ENCODE measurements at places on chromosomes 6 and 20.

DNA sequence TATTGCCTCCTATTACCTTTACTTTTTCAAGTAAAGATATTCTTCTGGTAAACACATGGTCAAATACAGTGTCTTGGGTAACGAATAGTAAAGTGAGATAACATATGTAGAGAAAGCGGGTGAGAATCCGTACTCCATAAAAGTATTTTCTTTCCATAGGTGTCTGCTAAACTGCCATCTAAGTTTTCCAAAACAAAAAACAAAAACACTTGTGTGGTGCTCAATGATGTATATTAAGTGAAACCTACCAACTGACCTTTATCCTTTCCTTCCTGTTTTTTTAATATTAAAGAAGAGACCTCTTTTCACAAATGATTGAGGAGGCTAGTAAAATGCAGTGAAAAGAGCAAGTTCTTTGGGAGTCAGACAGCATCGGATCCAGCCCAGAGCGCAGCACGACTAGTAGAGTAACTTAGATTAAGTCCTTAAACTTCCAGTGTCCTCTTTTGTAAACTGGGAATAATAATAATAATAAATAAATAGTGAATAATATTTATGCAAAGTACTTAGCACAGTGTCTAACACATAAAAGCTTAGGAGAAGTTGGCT lies 437 bp upstream of the CDKAL1 start:
- no peak for DNase-seq
- H3K36me3 ChIP-seq, result peaks cover 10% of the 10 kb centered on the region
- peaks cover 27% of the 10 kb centered on the region for H3K4me1 ChIP-seq
- H3K27me3 ChIP-seq, result no peaks in the 10 kb centered on the region
- peak overlapping the region; percentile 71 for H3K4me3 ChIP-seq

- no peak overlapping the region for H3K4me3 ChIP-seq
- no peaks in the 10 kb centered on the region for H3K4me1 ChIP-seq
- peaks cover 12% of the 10 kb centered on the region for H3K27me3 ChIP-seq
Observed at GRCh38 chr6:70894001-70894400, 62.9 kb downstream of the B3GAT2 start.

GRCh38 chr6:124028117-124028516 lies 224.5 kb downstream of the NKAIN2 start:
- no peaks in the 10 kb centered on the region for H3K4me1 ChIP-seq
- no peak overlapping the region for H3K27ac ChIP-seq
- H3K27me3 ChIP-seq, result no peaks in the 10 kb centered on the region
- no peak overlapping the region for H3K4me3 ChIP-seq
- DNase-seq, result no peak
- no peaks in the 10 kb centered on the region for H3K36me3 ChIP-seq

DNA sequence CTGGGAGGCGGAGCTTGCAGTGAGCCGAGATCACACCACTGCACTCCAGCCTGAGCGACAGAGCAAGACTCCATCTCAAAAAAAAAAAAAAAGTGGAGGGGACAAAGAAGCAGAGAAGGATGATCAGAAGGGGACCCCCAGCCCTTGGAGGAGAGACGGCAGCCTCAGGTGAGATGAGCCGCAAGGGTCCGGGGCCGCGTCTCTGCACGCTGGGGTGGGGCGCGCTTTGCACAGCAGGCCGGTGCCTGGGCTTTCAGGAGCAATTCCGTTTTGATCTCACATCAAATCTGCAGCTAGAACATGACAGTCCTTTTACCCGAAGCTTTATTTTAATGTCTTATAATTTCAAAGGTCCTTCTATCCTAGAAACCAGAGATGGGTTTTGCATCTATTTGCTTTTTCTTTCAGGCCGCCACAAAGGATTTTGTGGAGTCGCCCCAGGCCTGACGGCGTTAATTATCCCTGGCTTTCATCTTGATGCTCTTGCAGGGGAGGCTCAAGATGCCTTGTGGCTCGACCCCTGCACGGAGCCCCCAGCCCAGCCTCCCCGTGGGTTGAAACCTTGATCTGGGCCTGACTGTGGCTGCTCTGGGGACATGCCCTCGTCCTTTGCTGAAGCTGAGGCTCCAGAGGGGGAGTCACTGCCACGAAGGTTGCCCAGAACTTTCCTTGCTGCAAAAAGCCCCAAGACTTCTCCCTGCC lies 17.3 kb downstream of the HRH3 start:
- H3K27me3 ChIP-seq, result no peaks in the 10 kb centered on the region
- H3K27ac ChIP-seq, result no peak overlapping the region
- no peaks in the 10 kb centered on the region for H3K4me1 ChIP-seq
- H3K36me3 ChIP-seq, result peaks cover 14% of the 10 kb centered on the region
- no peak overlapping the region for H3K4me3 ChIP-seq
- DNase-seq, result no peak

DNA sequence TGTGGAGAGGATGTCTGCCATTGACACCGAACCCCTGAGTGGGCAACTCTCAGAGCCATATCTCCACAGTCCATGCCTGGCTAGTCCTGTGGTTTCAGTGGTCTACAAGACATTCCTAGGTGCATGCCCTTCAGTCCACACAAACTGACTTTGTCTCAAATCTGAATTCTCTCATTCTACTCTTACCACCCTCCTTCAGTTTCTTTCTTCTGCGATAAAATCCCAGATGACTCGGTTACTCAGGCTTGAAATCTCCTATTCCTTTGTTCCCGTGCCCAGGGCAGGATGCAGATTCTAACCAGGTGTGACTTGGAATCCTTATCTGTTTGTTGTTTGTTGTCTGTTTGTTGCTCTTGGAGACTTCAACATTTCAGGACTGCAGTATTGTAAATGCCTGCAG lies 9.3 kb downstream of the CDS2 start:
- no peaks in the 10 kb centered on the region for H3K27me3 ChIP-seq
- H3K4me3 ChIP-seq, result no peak overlapping the region
- H3K36me3 ChIP-seq, result peaks cover 6% of the 10 kb centered on the region
- DNase-seq, result no peak
- H3K27ac ChIP-seq, result no peak overlapping the region
- H3K4me1 ChIP-seq, result peaks cover 43% of the 10 kb centered on the region

DNA sequence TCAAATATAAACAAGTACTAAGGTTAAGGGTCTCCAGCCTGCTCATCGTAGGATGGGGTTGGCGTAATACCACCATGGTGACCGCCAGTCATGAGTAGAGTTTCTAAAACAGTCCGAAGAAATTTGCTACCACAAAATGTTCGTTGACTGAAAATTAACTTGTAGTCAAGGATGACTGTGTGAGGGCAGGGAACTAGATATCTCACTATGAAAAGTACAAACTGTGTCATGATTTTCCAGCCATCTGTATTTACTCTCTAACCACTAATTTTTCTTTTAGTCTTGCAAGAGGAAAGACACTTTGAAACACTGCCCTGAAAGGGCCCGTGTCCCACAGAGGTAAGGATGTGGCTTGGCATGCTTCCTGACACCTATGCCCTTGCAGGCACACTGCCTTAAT lies 99.7 kb downstream of the IRF4 start:
- H3K36me3 ChIP-seq, result peaks cover 77% of the 10 kb centered on the region
- H3K27ac ChIP-seq, result peak overlapping the region; percentile 94
- no peaks in the 10 kb centered on the region for H3K27me3 ChIP-seq
- H3K4me1 ChIP-seq, result peaks cover 91% of the 10 kb centered on the region

- H3K36me3 ChIP-seq, result peaks cover 24% of the 10 kb centered on the region
- H3K27me3 ChIP-seq, result peaks cover 2% of the 10 kb centered on the region
- H3K4me1 ChIP-seq, result peaks cover 43% of the 10 kb centered on the region
- DNase-seq, result no peak
- no peak overlapping the region for H3K4me3 ChIP-seq
Observed at GRCh38 chr6:30747300-30747687, 2.9 kb upstream of the IER3 start.

- no peak for DNase-seq
- peaks cover 8% of the 10 kb centered on the region for H3K36me3 ChIP-seq
- H3K4me1 ChIP-seq, result peaks cover 33% of the 10 kb centered on the region
Observed at GRCh38 chr6:36884610-36885009, 1.1 kb upstream of the C6orf89 start.

DNA sequence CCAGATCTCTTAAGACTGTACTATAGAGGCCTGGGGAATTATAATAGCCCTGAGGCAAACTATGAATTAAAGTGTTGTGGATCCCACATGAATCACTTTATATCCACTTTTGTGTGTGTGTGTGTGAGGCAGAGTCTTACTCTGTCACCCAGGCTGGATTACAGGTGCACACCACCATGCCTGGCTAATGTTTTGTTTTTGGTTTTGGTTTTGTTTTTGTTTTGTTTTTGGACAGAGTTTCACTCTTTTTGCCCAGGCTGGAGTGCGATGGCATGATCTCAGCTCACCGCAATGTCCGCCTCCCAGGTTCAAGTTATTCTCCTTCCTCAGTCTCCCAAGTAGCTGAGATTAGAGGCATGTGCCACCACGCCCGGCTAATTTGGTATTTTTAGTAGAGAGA lies 32.2 kb upstream of the MICB start:
- H3K27ac ChIP-seq, result peak overlapping the region; percentile 31
- H3K27me3 ChIP-seq, result no peaks in the 10 kb centered on the region
- no peak for DNase-seq
- peak overlapping the region; percentile 99 for H3K4me3 ChIP-seq
- H3K4me1 ChIP-seq, result peaks cover 74% of the 10 kb centered on the region

GRCh38 chr20:14197097-14197496 lies 140.3 kb downstream of the FLRT3 start:
- no peaks in the 10 kb centered on the region for H3K4me1 ChIP-seq
- no peaks in the 10 kb centered on the region for H3K27me3 ChIP-seq
- H3K27ac ChIP-seq, result no peak overlapping the region
- H3K4me3 ChIP-seq, result no peak overlapping the region
- DNase-seq, result no peak
- no peaks in the 10 kb centered on the region for H3K36me3 ChIP-seq

- no peak for DNase-seq
- H3K27ac ChIP-seq, result no peak overlapping the region
- no peak overlapping the region for H3K4me3 ChIP-seq
- no peaks in the 10 kb centered on the region for H3K36me3 ChIP-seq
- no peaks in the 10 kb centered on the region for H3K4me1 ChIP-seq
- H3K27me3 ChIP-seq, result peaks cover 75% of the 10 kb centered on the region
Observed at GRCh38 chr6:101396548-101397173, 3.2 kb downstream of the GRIK2 start.

DNA sequence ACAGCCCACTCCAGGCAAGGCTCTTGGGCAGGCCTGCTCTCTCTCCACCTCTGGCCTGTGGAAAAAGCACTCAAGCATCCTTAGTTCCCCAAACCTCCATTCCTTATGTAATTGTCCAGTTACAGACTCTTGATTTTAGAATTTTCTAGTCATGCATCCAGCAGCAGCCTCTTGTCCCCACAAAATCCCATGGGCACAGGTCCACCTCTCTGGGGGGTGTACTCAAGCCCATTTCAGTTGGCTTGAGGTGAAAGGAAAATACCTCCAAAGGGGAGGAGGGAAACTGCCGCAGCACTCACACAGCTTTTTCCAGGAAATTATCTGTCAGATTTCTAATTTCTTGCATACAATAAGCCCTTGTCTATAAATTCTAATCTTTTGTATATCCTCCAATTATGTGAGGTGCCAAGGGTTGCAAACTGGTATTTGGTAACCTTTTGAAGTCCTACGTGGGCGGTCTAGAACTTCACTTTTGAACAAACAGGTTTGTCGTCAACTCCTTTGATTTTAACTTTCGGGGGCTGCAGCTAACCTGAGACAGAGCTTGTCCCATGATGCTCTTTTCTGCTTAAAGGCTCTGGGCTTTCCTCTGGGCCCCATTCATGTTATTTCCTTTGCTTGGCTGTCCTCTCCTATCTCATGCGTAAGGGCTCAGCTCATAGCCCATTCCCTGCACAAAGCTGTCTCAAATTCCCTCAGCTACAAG lies 104.7 kb upstream of the CEP85L start:
- H3K27ac ChIP-seq, result peak overlapping the region; percentile 93
- H3K27me3 ChIP-seq, result no peaks in the 10 kb centered on the region
- H3K4me1 ChIP-seq, result peaks cover 43% of the 10 kb centered on the region
- peak overlapping the region; percentile 50 for H3K4me3 ChIP-seq
- peak; percentile 51 for DNase-seq

- H3K36me3 ChIP-seq, result no peaks in the 10 kb centered on the region
- no peaks in the 10 kb centered on the region for H3K4me1 ChIP-seq
- no peak overlapping the region for H3K4me3 ChIP-seq
Observed at GRCh38 chr6:12369781-12370262, 79.7 kb downstream of the EDN1 start.

DNA sequence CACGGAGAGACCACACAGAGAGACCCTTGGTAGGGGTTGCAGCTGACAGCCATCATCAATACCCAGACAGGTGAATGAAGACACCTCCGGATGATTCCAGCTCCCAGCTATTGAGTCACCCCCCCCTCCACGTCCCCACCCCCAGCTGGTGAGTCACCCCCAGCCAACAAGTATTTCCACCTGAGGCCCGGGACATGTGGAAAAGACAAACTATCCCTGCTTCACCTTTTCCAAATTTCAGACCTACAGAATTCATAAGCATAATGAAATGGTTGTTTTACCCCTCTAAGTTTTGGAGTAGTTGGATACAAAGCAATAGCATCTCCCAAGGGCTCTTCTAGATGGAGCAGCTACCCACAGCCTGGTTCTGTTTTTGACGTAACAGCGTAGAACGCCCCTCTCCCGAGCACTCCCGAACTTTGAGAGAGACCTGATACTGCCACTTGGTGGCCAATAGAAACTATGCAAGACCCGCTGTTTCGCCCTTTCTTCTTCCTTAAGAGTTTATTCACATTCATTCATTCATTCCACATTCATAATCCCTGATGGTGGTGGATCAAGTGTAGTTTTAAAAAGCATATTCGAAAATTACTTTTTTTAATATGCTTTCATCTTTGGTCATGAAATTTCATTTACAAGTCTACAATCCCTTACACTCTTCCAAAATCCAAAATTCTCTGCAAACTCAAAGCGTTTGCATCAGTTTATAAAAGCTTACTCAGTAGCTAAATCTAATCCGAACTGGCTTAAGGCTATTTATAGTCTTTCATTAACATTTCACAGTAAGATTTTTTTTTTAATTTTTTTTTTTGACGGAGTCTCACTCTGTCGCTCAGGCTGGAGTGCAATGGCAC lies 15.1 kb upstream of the PPP1R16B start:
- no peak overlapping the region for H3K27ac ChIP-seq
- peaks cover 11% of the 10 kb centered on the region for H3K4me1 ChIP-seq
- DNase-seq, result peak; percentile 42
- no peaks in the 10 kb centered on the region for H3K36me3 ChIP-seq

All from activated naive CD8-positive, alpha-beta T cell treated with anti-CD3 and anti-CD28 coated beads for 36 hours (primary cell).